ENCODE measurements at places on chromosomes 7 and 10.

GRCh38 chr7:84582747-84583146 lies 388.2 kb upstream of the SEMA3A start:
- DNase-seq: no peak

- DNase-seq: no peak
Observed at GRCh38 chr7:20532890-20533289, 82.6 kb upstream of the ABCB5 start.

GRCh38 chr10:121440461-121440860 lies 157.8 kb downstream of the FGFR2 start:
- DNase-seq: no peak

DNA sequence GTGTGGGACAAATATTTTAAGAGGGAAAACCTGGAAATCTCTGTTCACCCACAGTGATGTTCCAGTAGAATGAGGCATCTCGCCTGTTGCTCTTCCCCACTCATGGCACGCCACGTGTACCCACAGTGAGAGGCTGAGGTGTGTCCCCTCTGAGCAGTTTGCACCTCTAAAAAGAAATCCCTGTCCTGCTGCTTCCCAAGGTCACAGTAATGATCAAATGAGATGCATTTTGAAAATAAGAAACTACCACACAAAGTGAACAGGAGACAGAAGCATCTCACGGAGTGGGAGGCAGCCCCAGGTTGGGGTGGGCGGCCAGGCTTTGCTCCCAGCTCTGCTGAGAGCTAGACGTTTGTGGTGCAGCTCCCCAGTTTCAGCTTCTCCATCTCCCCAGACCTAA lies 12.4 kb upstream of the ZNF777 start:
- no peak for DNase-seq
